A549 (cell line): ENCODE measurements at places on chromosomes 3 and 15.

DNA sequence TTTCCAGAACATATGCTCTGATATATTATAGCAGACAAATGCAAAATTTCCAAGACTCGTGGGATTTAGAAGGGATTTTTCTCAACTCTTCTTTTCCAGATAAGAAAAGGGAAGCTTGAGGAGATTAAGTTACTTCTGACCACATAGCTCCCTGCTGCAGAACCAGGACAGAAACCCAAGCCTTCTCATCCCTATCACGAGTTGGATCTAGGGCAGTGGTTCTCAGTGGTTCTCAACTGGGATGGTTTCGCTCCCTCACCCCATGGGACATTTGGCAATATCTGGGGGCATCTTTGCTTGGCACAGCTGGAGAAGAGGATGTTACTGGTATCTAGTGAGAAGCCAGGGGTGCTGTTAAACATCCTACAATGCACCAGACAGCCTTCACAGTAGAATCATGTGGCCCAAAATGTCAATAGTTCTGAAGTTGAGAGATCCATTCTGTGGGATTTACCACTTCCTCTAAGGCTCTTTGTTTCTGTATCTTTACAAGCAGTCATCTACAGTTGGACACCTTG is 64.2 kb downstream of the LIPC start:
- no peak for DNase-seq

DNA sequence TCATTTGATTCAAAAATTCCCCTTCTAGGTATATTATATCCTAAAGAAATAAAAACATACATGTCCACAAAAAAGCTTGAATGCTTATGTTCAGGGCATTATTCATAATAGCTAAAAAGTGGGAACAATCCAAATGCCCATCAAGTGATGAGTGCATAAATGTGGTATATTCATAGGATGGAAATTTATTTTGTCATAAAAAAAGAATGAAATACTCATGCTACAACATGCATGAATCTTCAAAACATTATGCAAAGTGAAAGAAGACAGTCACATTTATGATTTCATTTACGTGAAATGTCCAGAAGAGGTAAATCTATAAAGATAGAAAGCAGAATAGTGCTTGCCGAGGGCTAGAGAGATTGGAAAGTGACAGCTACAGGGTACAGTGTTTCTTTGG is 83.6 kb upstream of the SLC25A36 start:
- DNase-seq: no peak

DNA sequence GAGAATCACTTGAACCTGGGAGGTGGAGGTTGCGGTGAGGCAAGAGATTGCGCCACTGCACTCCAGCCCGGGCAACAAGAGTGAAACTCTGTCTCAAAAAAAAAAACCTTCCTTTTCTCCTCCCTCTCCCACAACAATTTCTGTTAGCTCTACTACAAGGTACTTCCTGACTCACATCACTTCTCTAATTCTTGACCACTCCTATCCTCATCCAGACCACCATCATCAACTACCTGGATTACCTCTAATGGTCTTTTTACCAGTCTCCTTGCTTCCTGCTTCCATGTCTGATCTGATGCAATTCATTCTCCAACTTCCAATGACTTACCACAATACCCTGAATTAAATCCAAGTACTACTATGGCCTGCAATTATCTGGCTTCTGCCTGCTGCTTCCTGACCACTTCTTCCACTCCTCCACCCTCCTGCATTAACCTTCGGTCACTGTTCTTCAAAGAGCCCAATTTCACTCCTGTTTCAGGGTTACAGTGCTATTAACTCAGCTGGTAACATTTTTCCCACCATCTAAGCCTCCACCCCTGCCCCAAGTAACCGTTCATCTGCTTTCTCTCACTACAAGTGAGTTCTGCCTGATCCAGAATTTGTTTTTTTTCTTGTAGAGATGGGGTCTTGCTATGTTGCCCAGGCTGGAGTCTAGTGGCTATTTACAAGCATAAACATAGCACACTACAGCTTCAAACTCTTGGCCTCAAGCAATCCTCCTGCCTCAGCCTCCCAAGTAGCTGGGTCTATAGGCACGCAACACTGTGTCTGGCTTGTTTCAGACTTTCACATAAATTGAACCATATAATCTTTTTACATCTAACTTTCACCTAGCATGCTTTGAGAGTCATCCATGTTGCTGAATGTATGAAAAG is 27.8 kb downstream of the DCAF1 start:
- no peak for DNase-seq

- no peak for DNase-seq
Observed at GRCh38 chr3:52529376-52530333, 4.0 kb downstream of the NT5DC2 start.

DNA sequence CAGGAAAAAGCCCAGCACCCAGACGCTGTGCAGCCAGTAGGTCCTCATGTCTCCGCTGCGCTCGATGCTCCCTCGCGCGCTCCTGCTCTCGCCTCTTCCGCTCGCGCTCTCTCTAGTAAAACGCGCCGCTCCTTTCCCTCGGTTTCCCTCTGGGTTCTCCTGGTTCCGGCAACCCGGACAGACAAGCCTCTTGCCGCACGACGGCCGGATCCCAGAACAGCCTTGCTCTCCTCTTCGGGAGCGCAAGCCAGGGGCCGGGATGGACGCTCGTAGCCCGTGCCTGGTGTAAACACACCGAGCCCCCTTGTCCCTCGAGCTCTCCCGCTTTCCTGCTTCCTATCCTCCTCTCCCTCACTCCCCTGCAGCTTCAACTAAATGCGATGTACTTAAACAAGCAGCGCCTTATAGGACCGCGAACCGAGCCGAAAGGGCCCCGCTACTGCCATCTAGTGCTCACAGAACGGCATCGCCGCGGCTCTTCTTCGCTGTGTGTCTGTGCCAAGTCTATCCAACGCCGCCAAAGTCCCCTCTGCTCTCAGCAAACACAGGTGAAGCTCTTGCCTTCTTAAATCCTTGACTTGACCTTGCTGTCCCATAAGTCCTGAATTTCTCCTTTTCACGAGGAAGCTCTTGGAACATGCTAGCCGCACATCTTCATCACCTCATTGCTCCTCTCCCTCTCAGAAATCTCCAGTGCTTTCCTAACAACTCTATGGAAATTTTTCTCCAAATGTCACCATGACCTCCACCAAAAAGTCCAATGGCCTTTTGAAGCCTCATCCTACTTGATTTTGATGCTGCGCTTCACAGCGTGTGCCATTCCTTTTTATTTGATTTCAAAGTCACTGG is 1037.2 kb downstream of the IGSF11 start:
- peak; percentile 83 for DNase-seq

DNA sequence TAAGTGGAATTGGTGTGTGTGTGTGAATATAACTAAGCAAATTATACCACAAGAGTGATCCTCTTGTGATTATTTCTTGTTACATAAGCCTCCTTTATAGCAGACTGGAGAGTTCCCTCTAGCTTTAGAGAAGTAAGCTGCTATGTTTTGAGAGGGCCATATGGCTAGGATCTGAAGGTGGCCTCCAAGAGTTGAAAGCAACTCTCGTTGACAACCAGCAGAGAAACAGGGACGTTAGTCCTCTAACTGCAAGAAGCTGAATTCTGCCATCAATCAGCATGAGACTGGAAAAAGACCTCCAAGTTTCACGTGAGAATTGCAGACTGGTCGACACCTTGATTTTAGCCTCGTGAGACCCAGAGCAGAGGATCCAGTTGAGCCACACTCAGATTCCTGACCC is 278.5 kb upstream of the ZNF717 start:
- no peak for DNase-seq

DNA sequence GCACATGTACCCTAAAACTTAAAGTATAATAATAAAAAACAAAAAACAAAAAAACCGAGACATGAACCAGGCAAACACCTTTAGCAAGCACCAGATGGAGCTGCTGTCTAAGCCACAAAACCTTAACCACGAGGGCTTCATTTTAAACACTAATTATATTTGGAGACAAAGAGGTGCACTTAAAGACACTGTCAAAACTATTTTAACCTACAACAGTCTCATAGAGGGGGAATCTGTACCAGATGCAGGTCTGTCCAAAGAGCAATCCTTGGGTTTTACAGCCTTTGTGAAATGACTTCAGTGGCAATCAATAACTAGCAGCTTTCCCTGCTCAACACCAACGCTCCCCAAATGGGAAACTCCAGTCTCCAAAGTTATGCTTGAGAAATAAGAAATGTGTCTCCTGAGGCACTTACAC is 115.7 kb upstream of the TSPAN3 start:
- no peak for DNase-seq

DNA sequence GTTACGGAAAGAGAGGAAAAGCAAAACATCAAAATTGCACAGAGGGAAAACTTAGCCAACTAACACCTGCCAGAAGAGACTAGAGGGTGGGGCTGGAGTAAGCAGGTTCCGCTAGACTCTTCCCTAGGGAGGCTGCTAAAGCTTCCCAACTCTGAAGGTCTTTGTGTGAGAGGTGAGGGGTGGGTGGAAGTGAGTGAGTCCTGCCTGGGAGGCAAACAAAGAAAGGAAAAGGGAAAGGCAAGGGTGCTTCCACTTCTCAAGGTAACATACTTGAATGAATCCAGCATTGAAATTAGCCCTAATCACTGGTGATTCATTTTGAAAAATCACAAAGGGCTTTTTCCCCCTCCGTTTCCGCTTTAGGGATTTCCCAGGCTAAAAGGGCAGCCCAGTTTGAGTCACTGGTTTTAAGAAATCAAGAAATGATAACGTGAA is 220.5 kb upstream of the ADAMTS9 start:
- DNase-seq: no peak

DNA sequence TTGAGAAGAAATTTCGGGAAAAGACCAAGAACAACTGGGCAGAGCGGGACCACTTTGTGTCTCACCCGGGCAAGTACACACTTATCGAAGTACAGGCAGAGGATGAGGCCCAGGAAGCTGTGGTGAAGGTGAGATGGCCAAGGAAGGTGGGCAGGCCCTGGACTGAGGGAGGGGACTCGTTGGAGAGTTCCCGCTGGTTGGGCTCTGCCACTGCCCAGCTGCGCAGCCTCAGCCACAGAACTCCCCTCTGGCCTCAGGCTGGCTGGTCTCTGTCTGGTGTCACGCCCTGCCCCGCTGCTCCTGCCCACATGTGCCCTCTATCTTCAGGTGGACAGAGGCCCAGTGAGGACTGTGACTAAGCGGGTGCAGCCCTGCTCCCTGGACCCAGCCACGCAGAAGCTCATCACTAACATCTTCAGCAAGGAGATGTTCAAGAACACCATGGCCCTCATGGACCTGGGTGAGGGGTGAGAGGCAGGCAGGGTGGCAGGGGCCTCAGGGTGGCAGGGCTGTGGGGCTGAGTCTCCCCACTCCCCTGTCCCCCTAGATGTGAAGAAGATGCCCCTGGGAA is 2.4 kb downstream of the PARP3 start:
- no peak for DNase-seq

DNA sequence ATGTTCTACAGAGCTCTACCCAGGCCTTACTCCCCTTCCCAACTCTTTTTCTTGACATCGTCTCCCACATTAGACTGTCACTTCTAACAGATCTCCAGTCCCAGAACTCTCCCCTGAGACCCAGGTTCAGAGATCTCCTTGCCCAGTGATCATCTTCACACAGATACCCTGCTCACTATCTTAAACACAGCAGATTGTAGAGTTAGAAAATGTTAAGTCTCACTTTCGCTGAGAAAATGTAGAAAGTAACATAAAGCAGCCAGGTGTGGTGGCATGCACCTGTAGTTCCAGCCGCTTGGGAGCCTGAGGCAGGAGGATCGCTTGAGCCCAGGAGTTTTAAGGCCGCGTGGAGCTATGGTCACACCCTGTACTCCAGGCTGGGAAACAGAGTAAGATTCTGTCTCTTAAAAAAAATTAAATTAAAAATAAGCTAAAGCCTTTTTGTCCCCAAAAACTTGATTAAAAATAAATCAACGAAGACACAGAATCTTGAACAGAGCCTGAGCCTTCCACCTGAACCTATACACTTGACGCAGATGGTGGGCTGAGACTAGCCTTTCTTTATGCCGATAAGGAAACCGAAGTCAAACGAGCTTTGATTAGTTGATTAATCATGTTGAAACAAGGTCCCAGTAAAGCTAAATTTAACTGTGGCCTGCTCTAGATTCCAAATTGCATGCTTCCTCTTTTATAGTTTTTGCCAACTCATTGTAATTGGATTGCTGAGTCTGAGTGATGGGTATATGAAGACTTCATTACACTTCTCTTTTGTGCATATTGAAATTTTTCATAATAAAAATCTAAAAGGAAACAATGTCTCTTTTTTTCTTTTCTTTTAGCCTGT is 31.3 kb upstream of the BLM start:
- DNase-seq: no peak

DNA sequence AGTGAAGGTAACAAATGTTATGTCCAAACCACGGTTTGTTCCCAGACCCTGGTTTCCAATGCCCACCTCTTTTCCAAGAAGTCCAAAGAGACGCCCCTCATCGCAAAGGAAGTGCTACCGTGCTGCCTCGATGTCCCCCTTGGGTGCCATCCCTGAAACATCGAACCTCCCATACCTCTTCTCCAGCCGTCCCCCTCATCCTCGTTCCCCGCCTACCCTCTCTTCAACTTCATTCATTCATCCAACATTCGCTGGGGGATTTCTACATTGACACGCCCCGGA is 467 bp downstream of the TIPIN start:
- DNase-seq: no peak

GRCh38 chr3:22606938-22607337 is 596.2 kb upstream of the UBE2E2 start:
- no peak for DNase-seq
